ENCODE measurements at places on chromosomes 1 and 21.
A peak's percentile ranks its signal among the peaks of the same experiment; 100 is the strongest.

- no peak for DNase-seq
These were observed 339.4 kb upstream of the SNX7 start for GRCh38 chr1:98322086-98322485.

DNA sequence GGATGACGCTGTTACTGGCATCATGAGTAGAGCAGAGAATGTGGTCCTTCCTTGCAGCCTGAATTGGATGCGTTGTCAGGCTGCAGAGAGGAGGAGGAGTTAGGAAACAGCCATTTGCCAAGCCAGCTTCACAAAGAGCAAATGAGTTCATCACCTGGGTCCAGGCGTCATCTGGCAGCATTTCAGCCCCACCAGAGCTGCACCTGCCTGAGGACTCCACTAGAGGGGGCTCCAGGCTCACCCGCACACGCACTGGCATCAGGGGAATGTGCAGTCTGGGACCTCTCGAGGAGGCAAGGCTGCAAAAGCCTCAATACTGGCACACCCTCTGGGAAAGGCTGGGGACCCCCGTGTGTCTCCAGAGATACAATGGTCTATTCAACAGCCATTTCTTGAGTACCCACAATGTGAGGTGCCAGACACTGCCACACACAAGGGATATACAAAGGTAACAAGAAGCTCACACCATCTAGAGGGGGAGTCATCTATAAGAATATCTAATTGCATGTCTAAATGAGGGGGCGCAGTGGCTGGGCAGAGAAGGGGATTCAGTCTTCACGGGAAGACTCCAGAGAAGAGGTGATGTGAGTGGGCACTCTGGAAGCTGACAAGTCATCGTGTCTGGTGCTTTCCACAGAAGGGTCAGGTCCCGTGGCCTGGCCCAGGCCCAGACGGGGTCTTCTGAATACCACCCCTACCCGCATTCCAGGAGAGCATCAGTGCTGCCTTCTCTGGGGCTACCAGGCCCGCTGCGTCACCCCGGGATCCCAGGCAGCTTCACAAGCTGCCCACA is 53.5 kb upstream of the CNTN2 start:
- peak; percentile 6 for DNase-seq

DNA sequence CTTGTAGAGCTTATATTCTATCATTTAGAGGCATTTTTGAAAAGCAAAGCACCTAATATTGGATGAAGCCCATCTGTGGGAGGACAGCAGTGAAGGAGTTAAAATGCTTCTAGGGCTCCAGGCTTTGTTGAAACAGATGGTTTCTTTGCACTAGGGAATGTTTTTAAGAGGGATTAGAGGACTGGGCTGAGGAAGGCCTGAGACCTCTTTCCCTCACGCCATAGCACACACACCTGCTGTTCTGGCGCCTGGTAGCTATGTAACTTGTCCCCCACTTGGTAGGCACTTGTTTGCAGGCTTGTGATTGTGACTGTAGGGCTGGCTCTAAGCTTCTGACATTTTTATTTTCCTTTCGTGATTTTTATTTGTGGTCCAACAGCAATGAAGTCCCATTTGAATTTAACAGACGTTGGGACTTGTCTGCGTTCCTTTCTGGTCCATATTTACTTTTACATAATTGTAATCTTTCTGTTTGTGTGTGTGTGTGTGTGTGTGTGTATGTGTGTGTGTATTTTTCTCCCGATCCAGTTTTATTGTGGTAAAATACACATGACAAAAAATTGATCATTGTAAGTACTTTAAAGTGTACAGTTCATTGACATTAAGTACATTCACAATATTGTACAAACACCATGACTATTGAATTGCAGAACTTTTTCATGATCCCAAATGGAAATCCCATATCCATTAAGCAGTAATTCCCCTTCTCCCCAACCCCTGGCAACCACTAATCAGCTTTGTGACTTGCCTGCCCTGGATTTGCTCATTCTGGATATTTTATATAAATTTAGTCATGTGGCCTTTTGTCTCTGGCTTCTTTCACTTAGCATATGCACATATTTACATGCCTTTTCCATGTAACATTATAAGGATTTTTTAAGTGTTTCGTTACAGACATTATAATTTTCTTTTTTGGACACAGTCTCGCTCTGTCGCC is 33.5 kb upstream of the MACF1 start:
- no peak for DNase-seq

DNA sequence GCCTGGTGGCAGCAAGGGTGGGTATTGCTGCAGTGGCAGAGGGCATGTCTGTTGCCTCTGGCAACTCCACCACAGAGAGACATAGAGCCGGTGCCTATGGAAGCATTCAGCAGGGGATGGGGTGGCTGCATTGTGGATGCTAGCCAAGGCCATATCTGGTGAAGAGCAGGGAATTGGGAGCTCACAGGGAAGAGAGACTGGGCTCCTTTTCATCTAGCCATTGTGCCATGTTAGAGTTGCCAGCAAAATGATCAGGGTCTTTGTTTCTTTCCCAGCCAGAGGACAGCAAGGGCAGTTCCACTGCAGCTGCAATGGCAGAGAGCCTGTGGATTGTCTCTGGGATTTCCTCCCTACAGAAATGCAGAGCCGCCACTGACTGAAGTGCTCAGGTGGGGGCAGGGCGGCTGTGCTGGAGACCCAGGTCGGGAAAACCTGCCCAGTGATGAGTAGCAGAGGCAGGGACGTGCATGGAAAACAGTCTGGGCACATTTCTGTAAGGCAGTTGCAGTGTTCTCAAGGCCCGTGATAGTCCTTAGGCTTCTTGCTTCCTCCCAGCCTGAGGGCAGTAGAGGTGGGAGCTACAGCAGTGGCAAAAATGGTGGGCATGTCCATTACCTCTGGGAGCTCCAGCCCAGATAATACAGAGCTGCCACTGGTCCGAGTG is 40.2 kb upstream of the CYP4X1 start:
- no peak for DNase-seq

- DNase-seq: no peak
These were observed 42.1 kb downstream of the KIF1B start for GRCh38 chr1:10252508-10252907.

- DNase-seq: no peak
These were observed 234.1 kb upstream of the VAMP3 start for GRCh38 chr1:7536891-7537591.

DNA sequence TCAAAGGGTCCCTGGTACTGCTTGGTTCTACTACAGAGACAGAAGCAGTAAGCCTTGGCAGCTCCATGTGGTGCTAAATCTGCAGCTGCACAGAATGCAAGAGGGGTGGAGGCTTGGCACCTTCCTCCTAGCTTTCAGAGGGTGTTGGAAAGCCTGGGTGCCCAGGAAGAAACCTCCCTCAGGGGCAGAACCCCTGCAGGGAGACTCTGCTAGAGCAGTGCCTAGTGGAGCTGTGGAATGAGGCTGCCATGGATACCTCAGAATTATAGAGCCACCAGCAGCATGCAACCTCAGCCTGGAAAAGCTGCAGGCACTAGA is 76.2 kb upstream of the TLR5 start:
- no peak for DNase-seq

- no peak for DNase-seq
These were observed 585.6 kb downstream of the PTBP2 start for GRCh38 chr1:97307151-97307550.

- DNase-seq: no peak
These were observed 4.0 kb downstream of the ZBTB7B start for GRCh38 chr1:155006601-155007101.

DNA sequence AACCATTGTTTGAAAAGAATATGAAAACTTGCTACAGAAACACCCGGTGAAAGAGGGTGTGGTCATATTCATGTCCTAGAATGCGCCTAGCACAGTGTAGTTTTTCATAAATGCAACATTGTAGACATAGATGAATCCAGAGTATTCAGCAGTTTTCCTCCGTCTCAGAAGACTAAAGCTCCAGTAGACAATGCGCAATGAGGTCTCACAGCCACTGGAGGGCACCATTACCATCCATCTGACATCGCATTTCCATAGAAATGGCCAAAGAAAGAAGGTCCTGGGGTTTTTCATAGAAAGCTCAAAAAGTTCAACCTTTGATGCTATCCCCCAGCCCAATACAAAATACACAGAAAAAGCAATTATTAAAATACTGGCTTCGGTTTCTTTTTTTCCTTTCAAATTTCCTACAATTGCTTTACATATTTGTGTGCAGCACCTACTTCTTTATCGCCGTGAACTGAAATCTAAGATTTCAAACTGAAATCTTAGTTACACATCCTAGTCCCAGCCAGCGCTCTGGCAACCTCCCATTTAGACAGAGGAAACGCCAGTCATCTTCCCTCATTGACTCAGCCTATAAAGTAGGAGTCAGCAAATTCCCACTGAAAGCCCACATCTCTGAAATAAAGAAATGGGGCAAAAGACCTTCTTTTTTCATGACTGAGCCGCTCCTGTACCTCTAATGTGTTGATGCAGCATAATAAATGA is 3.9 kb upstream of the CD58 start:
- DNase-seq: peak; percentile 13

DNA sequence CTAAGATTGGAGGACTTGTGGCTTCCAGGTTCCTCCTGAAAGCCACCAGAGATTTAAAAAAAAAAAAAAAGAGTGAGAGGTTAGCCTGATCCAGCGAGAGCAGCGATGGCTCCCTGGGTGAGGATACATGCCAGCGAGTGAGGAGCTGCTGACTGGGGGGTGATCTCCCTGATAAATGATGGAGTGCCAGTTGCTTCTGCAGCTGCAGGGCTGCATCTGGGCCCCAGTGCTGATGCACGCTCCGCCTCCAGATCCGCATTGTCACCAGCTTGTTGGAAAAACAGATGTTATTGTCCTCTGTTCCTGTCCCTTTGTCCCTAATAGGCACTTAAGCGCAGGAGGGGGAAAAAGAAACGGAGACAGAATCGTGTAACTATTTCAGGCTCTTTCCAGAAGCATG is 28.6 kb downstream of the UBIAD1 start:
- no peak for DNase-seq

DNA sequence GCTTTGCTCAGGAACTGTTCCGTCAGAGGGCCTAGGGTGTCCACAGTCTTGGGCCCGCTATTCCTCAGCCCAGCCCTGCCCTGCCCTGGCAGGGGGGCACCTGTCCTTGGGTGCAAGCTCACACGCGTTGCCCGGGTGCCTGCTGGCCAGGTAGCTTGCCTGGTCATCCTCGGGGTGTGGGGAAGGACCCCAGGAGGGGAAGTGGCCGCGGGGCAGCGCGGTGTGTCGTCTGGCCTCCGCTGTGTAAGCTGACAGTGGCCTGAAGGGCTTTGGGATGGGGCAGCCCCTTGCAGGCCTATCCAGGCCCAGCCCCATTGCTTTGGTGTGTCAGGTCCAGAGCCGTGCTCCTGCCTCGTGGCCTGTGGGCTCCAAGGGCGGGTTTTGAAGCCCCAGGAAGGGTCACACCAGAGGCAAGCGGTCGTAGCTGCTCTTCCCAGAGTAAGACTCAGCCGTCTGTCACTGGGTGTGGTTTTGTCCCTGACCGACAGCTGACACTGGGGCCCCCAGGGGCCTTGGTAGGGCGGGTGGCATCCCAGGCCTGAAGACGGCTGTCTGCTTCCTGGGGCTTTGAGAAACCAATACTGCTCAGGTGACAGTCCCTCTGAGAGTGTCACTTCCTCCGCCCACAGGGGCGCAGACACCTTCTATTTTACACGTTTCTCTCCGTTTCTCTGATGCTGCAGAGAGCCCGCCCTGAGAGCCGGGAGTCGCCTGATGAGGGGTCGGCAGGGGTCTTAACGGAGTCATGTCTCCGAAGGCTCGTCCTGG is 72.1 kb downstream of the SKI start:
- DNase-seq: peak; percentile 54

GRCh38 chr1:202106340-202107254 is 16.1 kb upstream of the GPR37L1 start:
- no peak for DNase-seq

DNA sequence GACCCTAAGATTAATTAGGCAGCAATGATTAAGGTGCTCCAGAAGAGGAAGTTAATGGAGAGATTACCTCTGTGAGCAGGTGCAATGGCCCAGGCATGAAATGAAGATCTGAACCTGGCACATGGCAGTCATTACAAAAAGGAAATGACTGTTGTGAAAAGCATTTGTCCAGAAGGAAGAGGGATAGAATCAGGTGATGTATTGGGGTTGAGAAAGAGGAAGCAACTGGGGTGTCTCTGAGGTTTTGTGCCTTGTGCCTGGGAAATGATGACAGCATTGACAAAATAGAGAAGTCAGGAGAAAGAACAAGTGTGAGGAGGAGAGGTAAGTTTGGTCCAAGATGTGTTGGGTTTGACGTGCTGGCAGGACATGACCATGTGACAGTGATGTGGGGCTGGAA is 5.6 kb downstream of the CRCT1 start:
- DNase-seq: no peak

DNA sequence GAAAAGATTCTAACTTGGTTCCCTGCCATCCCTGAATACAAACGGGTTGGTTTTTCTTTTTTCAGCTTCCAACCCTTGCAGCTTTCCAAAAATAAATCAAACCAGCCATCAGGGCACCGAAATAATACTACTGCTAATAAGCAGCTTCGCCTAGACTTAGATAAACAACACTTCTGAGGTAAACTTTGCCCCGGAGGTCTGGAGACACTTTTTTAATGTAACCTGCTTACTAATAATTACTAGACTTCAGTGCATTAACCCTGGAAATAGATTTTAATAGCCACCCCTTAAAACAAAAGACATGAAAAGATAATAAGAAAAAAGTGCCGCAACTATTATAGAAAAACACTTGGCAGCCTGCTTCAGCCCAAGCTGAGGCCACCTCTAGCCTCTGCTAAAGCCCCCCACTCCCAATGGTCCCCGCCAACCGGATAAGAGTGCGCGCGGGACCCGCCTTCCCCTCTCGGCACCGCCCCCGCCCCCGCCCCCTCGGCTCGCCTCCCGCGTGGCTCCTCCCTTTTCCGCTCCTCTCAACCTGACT is 405 bp upstream of the GADD45A start:
- DNase-seq: no peak

DNA sequence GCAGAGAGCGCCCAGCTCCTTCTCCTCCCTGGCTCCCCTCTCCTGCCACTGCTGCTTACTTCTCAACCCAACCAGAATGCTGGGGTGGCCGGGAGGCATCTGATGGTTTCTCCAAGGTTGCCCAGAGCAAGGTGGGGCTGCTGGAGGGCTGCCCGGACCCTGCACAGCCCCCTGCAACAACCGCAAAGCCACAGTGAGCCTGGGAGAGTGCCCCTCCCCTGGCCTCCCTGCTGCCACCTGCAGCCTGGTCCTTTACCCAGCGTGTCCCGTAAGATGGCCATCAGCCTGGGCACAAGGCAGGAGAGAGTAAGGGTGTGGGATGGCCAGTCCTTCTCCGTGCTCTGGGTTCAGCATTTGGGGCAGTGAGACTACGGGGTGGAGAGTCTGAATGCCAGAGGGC is 17.0 kb downstream of the MX2 start:
- DNase-seq: no peak

- DNase-seq: no peak
These were observed 47.3 kb upstream of the SSBP3 start for GRCh38 chr1:54453509-54453908.

GRCh38 chr1:233042834-233043233 is 92.4 kb downstream of the NTPCR start:
- no peak for DNase-seq

DNA sequence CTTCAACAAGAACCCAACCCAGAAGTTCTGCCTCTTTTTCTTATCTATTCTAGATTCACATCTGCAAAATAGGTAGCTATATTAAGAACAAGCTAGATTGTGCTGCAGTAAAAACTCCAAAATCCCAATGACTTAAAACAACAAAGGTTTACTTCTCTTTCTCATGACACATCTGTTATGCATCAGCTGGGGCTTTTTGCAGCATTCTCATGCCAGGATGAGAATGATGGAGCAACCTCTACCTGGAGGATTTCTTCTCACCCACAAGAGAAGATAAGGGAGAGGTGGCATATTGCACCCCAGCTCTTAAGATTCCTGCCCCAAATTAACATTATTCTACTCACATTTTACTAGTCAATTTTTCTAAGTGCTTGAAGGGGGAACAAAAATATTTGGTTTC is 152.3 kb upstream of the SPAG17 start:
- no peak for DNase-seq

- DNase-seq: no peak
These were observed 88.4 kb downstream of the SDCCAG8 start for GRCh38 chr1:243343970-243344937.
